Skin of body (tissue), 3 donors: ENCODE measurements at places on chromosomes 5 and 9. TPM values are rescaled to one million over a fixed set of nuclear protein-coding genes. Genes with fewer than 3 reads are reported as not detected.

- DNase-seq: no peak
Observed at GRCh38 chr5:116023619-116024018, 8.7 kb upstream of the ARL14EPL start.

LCNL1 gene
- 0.20 TPM for total RNA-seq

FBXO38 gene
- total RNA-seq: 48.8 TPM

- no peak for DNase-seq
Observed at GRCh38 chr9:109120204-109120789, 550 bp upstream of the TMEM245 start.

DNA sequence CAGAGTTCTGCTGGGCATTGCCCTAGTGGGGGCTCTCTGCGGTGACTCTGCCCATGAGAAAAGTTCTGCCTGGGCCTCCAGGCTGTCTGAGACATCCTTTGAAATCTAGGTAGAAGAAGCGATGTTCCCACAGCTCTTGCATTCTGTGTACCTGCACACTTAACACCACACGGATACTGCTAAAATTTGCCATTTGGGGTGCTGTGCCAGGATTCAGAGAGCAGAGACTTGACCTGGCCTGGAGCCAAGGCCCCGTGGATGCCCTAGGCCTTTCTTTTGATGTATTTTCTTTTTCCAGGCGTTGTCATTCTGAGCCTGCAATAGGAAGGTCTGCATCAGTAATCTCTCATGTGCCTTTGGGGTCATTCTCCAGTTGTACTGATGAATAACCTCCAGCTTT, 89.3 kb upstream of the IL12B start:
- DNase-seq: no peak

SLC34A1 gene
- total RNA-seq: not detected
